ENCODE measurements at places on chromosomes 16 and 17.
A peak's percentile ranks its signal among the peaks of the same experiment; 100 is the strongest.

GRCh38 chr17:54368906-54369305, 531.7 kb upstream of the TOM1L1 start:
- DNase-seq: no peak

DNA sequence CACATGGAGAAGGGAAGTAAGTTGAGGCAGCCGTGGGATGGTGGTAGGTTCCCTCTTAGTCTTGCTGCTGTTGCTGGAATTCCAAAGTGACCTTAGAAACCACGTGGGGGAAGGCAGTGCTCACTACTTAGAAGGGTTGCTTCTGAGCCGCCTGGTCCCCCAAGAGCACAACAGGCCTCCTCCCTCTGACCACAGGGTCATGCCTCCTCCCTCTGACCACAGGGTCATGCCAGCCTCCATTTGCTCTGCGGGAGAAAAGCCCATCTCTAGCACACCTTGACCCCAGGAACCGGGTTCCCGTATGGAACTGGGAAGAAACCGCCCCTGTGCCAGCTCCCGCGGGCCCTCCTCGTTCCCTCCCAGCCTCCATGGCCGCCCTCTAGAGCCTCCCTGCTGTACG, 13.4 kb upstream of the ZFPM1 start:
- no peak for DNase-seq

- DNase-seq: no peak
Measured at GRCh38 chr16:67702130-67702529, 17.0 kb downstream of the GFOD2 start.

- DNase-seq: no peak
Measured at GRCh38 chr16:49547448-49547847, 173.8 kb downstream of the C16orf78 start.

GRCh38 chr17:37447641-37448040, 41.0 kb downstream of the TADA2A start:
- no peak for DNase-seq

DNA sequence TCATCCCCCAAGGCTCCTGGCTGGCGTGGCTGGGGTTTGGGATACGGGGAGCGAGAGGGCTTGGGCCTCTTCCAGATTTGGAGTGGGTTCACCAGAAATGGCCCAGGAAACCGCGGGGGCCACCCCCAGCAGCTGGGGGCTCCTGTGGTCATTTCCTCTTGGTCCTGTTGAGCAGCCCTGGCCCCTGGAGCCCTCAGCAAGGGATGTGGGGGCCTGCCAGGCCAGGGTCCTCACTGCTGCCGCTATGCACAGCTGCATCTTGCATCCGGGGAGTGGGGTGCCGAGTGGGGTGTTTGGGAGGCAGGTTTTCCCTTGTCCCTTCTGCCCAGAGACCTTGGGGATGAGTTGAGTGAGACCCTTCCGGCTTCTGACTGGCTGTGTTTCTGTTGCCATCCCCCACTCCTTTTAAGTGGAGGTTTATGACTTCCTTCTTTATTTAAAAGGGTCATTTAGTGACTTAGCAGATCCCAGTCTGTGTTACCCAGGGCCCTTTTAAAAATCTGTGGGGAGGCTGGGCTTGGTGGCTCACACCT, 319.8 kb downstream of the SEC14L1 start:
- DNase-seq: no peak

GRCh38 chr17:50484386-50485155, 5.9 kb downstream of the RSAD1 start:
- DNase-seq: no peak

DNA sequence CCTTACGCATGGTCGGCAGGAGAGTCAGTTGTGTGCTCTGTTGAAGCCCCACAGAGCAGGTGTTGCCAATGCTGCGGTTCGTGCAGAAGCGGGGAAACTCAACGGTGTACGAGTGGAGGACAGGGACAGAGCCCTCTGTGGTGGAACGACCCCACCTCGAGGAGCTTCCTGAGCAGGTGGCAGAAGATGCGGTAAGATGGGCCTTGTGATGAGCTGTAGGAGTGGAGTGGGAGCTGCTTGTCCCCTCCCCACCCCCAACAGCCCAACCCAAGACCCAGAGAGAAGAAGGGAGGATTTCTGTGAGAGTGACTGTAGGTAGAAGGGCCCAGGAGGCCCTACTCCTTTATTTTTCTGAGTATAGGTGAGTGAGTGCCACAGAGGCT, 4.9 kb downstream of the CDK5RAP3 start:
- no peak for DNase-seq

GRCh38 chr17:8436844-8437171, 1.1 kb downstream of the NDEL1 start:
- no peak for DNase-seq

DNA sequence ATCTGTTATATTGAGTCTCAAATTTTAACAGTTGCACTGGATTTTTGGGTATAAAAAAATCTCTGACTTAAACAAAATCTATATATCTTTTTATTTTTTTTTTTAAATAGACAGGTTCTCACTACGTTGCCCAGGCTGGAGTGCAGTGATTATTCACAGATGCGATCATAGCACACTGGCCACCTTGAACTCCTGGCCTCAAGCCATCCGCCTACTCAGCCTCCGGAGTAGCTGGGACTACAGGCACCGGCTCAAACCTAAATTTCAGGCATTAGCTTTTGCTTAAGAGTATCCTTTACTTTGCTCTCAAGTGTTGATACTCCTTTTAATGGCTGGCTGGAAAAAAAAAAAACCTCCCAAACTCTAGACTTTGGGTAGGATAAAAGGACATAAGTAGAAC, 61.6 kb downstream of the RPGRIP1L start:
- DNase-seq: no peak

- no peak for DNase-seq
Measured at GRCh38 chr16:47886631-47887415, 269.0 kb downstream of the ABCC12 start.

- no peak for DNase-seq
Measured at GRCh38 chr17:76046064-76046463, 19.0 kb upstream of the EVPL start.

DNA sequence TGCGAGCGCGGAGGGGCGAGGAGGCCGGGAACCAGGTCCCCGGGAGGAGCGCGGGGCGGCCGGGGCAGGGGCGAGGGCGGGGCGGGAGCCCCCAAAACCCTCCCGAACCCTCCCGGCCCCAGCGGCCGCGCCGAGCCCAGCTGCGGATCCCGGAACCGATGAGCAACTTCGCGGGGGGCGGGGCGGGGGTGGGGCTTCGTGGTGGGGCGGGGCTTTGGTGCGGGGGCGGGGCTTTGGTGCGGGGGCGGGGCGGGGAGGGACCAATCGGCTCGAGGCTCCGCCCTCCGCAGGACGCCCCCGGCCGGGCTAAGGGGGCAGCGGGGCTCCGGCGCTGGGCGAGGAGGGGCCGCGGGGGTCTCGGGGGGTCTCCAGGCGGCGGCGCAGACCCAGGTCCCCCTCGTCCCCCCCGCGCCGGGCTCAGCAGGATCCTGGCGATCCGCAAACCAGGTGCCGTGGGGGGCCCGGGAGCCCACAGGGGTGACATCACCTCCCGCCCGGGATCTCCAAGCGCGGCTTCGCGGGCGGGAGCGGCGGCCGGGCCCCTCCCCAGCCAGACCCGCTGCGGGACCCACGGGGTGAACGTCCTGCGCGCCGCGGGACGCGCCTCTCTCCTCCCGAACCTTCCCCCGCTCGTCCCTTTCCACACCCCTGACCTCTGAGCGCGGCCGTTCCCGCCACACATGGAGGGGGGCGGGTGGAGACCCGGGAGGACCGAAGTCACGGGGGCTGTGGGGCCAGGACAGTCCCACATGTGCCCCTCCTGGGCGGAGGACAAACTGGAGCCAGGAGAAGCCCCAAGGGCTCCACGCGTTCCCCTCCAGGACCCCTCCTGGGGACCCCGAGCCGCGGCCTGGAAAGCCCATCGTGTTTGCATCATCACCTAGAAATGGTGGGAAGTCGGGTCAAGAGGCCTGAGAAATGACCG, at the start of gene ABR:
Gene ABR (minus strand): TSS at position 164 of the 925 bp plus-strand sequence. CDS start 254 bp downstream, outside the sequence.
- no peak for DNase-seq

DNA sequence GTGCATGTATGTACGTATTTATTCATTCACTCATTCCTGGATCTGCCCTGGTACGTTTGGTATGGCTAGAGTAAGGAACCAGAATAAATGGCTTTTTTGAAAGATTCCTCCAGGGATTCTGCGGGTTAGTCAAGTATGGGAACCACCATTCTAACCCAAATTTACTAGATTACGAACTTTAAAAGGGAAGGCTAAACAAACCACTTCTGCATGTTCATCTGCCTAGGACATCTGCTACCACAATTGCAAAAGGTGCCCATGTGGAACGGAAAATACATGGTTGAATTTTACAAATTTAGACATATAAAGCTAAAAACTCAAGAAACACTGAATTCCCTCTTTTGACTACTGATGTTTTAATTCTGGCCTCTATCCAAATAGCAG, 22.1 kb downstream of the CYTH1 start:
- DNase-seq: no peak

- no peak for DNase-seq
Measured at GRCh38 chr17:15238676-15239422, 26.3 kb downstream of the PMP22 start.

DNA sequence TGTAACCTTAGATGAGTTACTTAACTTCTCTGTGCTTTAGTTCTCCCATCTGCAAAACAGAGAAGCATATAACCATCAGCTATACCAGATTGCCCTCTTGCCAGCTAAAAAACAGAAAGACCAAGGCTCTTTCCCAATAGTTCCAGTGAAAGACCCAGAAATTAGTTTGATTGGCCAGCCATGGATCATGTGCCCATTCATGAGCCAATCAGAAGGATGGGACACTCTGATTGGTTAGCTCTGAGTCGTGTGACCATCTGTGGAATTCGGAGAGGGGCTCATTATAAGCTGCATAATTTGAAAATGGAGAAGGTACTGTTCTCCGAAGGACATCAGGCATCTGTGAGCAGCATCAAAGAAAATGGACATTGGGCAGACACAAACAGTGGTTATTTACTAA, 155.2 kb downstream of the ABCC12 start:
- DNase-seq: no peak

- DNase-seq: no peak
Measured at GRCh38 chr16:17921357-17921978, 415.1 kb downstream of the NPIPA8 start.

DNA sequence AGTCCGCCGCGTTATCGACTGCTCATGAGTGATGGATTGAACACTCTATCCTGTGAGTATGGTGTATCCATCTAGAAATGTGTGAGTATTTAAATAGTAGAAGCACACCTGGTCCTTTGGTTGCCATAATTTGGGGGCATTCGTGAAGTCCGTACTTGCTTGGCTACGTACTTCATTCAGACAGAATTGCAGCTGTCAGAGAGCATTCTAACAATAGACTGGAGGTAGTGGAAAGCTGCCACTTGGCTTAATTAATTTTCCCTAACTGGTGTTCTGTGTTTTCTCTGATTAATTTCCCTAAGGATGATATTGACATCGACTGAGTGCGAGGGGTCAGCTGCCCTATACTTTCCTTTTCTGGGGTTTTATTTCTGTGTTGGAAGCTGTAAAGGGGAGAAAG, 14.1 kb downstream of the RPA1 start:
- DNase-seq: no peak

DNA sequence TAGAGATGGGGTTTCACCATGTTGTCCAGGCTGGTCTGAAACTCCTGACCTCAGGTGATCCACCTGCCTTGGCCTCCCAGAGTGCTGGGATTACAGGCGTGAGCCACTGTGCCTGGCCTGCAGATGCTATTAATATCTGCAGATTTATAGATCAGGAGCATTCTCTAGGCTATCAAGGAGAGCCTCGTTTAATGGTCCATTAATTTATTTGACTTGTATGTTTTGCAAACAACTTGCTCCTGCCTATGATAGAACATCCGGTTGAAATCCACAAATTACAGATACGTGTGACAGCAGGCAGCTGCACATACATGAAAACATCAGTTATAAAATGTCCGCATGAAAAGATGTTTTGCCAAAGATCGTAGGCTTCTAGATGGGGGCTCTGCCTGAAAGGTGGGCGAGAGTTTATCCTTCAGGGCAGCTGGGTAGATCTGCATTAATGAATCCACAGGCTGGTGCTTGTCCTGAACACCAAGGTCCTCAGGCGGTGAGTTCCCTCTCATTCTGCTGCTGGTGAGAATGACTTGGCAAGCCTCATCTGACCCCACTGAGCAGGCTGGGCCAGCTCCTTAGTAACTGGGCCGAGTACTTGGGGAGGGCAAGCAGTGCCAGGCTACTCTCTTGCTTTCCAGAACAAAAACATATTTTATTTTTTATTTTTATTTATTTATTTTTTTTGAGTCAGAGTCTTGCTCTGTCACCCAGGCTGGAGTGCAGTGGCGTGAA, 37.1 kb upstream of the MGAT5B start:
- peak; percentile 72 for DNase-seq

GRCh38 chr16:82042846-82043245, 7.8 kb downstream of the HSD17B2 start:
- DNase-seq: no peak

- peak; percentile 82 for DNase-seq
Measured at GRCh38 chr16:10688291-10688690, 6.4 kb downstream of the TEKT5 start.

DNA sequence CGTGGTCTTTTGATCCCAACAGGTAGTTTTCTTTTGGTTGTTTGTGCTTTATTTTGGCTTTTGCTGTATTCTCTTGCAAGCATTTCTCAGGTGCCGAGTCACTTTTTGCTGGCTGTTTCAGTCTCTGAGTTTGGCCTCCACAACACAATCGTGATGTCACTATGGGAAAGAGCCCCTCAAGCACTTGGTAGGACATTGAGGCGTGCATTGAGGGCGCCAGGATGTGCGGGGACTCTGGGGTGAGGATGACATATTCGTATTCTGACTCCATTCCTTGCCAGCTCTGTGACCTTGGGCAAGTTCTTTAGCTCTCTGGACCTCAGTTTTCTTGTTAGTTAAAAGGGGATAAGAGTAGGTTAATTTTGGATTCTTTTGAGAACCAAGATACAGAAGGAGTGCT, 13.0 kb downstream of the KSR1 start:
- DNase-seq: no peak

- no peak for DNase-seq
Measured at GRCh38 chr16:27642756-27643155, 92.8 kb downstream of the KATNIP start.

DNA sequence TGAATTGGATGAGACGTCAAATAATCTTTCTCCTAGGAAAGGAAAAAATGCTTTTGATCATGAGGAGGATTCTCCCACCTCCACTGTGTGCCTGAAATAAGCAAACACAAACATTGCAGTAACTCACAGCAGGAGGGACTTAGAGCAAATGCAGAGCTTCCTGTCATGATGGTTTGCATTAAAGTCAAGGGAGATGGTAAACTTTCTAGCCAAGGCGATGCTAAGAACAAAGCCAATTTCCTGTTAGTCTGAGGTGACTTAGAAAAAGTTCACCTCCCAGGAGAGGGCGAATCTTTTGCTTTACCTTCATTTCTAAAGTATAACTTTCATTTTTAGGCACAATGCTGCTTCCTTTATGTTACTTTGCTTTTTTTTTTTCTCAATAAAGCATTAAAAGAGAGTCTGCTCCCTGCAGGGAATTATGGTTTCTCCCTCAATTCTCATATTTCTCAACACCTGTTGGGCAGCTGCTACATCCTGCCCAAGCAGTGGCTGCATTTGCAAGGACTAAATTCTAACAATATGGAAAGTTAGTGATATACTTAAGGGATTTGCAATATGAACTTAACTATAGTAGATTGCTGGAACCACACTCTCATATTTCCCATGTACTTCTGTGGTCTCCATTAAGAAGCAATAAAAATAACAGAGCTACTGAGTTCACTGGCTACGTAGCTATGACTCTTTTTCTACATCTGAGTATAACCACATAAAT, 175.6 kb downstream of the PCTP start:
- DNase-seq: no peak

GRCh38 chr17:10668775-10669174, 11.7 kb upstream of the MYH3 start:
- no peak for DNase-seq

- peak; percentile 78 for DNase-seq
Measured at GRCh38 chr17:81164371-81165245, 699 bp upstream of the PVALEF start.
